ENCODE measurements at places on chromosomes 13 and 19.

DNA sequence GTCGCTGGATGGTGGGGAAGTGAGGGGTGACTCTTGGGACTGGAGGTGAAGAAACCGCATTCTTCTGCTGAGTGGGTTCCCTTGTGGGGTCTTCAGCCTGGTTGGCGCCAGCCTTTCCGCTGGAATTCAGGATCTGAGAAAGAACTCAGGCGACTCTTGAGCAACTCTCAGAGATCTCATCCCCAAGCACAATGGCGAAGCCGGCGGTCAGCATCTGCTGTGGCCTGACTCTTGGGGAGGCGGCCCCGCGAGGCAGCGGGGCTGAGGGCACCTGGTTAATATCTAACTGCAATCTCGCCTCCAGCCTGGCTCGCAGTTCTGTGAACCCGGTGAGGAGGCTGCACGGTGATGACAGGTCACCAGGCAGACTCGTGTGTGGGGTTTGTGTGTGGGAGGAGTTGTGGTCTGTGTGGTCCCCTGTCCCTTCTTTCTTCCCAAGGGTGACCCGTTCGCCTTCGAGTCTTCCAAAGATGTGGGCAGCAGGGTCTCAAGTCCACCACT, 883 bp downstream of the ZNF441 start:
- DNase-seq = peak; percentile 11

- no peak for DNase-seq
Measured at GRCh38 chr13:97493456-97493855, 59.5 kb downstream of the RAP2A start.

DNA sequence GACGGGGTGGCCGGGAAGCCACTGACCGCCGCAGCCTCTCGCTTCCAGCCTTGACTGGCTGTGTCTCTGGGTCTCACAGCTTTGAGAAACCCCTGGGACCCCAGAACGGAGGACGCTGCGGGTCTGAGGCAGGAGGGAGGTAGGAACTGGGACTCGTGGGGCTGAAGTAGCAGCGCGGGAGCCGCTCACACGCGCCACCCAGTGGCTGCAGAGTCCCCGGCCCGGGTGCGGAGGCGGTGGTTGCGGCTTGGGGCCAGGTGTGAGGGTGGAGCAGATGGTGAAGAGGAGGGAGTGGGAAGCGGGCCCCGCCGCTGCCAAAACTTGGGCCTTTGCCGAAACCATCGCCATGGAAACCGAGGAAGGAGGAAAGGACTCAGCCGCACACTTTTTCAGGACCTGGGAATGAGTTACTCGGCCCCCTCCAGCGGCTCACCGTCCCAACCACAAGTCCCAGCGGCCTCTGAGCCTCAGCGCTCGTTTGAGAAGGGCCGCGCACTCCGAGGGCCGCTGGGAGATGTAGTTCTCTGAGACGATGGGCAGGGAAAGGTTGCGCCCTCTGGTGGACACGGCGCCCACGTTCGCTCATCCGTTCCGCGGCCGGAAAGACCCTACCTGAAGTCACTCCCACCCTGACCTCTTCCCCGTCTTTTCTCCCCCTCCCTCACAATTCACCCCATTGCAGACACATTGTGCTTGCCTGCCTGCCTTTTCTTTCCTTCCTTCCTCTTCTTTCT, 2.2 kb upstream of the SLC17A7 start:
- peak; percentile 93 for DNase-seq

DNA sequence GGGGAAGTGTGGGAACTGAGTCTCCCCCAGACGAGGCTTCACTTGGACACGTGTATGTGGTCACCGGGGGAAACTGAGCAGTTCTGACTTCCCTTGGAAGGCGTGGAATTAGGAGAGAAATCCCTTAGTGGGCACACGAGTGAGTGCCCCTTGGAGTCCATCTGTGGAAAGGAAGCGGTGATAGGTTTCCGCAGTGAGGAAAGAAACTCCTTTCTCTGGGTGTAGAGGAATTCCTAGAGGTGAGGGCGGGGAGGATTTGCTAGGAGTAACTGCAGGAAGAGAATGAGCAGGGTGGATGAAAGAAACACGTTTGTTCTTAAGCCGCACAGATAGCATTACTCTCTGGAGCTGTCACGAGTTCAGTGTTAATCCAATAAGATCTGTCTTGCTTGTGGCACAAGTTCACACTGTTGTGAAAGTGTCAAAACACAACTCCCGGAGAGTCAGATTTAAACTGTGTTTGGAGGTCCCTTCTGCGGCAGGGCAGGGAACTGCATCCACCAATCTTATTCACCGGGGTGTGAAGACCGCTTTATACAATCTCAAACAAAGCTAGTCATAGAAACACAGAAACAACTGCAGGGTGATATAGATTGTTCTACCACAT, 1.2 kb downstream of the KL start:
- peak; percentile 7 for DNase-seq

DNA sequence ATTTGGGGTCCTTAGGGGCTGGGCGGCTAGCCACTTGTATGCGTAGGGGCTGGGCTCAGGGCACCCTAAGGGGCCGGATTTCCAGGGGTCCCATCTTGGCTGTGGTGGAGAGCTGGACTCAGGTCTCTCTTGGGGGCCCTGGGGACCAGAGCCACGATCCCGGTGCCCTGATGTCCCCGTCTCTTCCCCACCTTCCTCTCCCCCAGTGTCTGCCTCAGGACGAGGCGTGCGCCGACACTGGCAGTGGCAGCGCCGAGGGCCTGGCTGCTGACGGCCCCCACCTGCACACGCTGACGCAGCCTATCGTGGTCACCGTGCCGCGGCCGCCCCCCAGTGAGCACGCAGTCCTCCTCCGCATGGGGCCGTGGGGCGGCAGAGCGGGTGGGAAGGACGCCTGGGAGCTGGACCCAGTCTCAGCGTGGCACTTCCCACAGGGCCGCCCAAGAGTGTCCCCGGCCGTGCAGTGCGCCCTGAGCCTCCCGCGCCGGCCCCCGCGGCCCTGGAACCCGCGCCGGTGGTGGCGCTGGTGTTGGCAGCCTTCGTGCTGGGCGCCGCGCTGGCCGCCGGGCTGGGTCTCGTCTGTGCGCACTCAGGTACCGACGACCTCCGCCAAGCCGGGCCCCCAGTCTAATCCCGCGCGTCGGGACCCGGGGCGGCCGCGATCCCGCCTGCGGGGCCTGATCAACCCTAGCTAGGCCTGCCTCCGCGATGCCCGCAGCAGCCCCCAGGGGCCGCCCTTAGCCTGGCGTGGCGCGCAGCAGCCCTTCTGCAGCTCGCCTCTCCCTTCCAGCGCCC, 2.7 kb upstream of the SNAPC2 start:
- DNase-seq = peak; percentile 52

Data from stimulated activated naive CD4-positive, alpha-beta T cell treated with Interleukin-2 at 50 U/mL for 16 hours (primary cell).